ENCODE measurements at places on chromosomes 13 and 19.

DNA sequence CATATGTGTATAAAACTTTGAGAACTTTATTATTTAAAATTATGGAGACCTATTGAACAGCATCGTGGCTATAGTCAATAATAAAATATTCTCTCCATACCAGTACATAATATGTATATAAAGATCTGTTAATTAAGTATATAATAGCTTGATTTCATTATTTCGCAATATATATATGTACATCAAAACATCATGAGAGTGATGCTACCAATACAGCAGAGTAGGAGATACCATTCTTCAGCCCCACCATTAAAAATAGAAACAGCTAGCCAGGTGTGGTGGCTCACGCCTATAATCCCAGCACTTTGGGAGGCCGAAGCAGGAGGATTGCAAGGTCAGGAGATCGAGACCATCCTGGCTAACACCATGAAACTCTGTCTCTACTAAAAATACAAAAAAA lies 1755.3 kb upstream of the SPRY2 start:
- DNase-seq: no peak

GRCh38 chr19:18282021-18282787 lies 782 bp upstream of the JUND start:
- DNase-seq: peak; percentile 68

- peak; percentile 29 for DNase-seq
These were observed 1124.9 kb downstream of the EFNB2 start for GRCh38 chr13:105410602-105411001.

GRCh38 chr19:13796301-13797057 lies 1.2 kb downstream of the ZSWIM4 start:
- peak; percentile 82 for DNase-seq

DNA sequence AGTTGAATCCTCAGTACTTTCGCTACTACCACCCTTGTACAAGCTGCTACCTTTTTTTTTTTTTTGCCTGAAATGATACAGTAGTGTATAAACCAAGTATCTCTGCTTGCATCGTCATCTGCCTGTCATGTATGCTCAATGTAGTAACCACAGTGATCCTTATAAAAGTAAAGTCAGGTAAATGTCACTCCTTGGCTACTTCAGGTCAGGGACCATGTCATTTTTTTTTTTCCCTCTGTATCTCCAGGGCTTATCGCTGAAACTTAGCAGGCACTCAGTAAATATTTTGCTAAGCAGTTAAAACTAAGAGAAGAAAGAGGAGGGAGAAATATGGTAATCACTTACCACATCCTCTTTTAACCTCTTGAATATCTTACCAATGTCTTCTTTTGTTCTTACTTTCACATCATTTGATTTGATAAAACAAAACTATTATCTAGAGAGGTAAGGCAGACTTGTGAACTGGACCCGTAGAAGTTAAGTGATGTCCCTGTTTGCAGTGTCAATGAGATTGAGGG lies 96.8 kb upstream of the KLF12 start:
- DNase-seq: no peak

DNA sequence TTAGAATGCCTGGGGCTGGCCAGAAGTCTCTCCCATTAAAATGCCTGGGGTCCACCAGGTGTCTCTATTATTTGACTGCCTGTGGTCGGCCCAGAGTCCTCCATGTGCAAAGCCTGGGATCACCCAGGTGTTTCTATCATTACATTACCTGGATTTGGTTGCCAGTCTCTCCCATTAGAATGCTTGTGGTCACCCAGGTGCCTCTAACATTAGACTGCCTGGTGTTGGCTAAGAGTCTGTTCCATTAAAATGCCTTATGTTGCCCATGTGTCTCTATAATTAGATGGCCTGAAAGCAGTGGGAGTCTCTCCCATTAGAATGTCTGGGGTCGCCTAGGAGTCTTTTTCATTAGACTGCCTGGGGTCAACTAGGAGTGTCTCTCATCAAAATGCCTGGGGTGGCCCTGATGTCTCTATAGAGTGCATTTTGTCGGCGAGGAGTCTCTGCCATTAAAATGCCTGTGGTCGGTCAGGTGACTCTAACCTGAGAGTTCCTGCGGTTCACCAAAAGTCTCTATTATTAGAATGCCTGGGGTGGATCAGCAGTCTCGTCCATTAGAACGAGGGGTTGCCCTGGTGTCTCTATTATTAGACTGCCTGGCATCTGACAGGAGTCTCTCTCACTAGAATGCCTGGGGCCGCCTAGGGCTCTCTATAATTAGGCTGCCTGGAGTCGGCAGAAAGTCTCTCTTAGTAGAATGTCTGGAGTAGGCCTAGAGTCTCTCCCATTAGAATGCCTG lies 1540.5 kb downstream of the UQCRFS1 start:
- DNase-seq: no peak

DNA sequence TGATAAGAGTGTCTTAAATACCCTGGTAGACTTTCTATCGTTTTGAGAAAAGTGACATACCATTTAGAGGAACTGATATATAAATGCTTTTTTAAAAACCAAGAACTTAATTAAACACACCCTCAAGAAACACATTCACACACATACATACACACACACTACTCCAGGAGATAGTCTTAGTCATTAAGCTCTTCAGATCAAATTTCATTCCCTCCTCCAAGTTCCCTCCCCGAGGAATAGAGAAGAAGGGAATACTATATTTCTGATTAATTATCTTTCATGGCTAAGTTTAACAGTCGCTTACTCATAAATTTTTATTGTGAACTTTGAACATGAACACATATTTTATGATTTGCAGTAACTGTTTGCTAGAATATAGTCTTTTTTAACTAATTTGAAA lies 1109.5 kb downstream of the SLITRK1 start:
- no peak for DNase-seq

GRCh38 chr13:94711561-94712286 lies 621 bp downstream of the SOX21 start:
- DNase-seq: peak; percentile 40

- no peak for DNase-seq
These were observed 7.3 kb downstream of the METTL21C start for GRCh38 chr13:102687520-102687919.

DNA sequence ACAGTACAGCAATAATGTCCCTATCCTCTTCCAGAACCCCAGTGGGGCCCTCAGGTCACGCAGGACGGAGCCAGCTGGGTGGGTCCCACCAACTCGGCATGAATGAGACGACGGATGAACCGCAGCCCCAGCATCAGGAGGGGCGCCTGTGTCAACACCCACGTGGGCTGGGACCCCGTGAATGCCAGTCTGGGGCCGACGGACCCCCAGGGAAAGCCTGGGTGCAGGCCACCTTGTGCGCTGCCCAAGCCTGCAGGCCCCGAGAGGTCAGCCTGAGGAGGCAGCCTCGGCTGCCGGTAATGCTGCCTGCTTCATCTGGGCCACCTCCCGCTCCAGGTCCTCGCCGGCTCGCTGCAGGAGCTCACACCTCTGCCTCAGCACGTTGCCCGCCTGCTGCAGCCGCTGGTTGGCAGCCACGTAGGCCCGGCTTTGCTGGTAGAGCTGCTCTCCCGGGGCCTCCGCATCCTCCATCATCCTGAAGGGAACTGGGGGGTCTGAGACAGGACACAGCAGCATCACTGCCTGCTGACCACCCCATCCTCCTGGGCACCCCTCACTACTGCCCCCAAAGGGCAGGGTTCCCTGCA lies 4.2 kb downstream of the C19orf25 start:
- DNase-seq: no peak

DNA sequence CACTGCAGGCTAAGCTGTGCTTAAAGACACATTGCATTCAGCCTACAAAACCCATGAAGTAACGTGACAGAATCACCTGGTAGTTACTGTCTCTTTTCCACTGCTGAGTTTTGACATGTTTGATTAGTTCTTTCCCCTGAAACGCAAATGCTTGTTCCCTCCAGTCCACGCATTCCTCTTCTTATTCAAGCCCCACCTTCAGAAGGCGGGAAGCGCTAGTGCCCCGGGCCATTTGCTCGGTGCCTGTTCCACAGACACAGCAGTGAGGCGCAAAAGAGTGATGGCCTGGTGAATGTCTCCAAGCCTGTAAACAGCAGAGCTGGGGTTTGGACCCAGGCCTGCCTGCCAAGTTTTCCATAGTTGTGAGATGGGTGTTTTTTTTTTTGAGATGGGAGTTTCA lies 10.9 kb downstream of the ACP4 start:
- DNase-seq: no peak

DNA sequence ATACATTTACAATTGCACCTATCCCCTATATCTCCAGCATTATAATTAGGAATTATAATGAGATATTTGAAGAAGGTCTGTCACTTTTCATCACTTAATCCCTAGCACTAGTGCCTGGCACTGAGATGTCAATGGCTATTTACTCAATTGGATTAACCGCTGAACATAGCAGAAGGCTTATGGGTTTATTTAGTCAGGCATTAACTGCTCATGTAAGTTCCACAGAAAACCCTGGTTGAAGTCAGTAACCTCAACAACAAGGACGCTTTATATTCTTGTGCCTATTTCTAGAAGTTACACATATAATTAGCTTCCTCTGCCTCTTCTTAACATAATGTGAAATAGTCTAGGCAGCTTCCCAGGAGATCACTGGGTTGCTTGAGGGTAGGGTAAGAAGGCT lies 107.5 kb upstream of the POSTN start:
- DNase-seq: no peak

- DNase-seq: no peak
These were observed 161.2 kb upstream of the RNF113B start for GRCh38 chr13:98338310-98338709.

- no peak for DNase-seq
These were observed 3.6 kb upstream of the ONECUT3 start for GRCh38 chr19:1749373-1750342.

DNA sequence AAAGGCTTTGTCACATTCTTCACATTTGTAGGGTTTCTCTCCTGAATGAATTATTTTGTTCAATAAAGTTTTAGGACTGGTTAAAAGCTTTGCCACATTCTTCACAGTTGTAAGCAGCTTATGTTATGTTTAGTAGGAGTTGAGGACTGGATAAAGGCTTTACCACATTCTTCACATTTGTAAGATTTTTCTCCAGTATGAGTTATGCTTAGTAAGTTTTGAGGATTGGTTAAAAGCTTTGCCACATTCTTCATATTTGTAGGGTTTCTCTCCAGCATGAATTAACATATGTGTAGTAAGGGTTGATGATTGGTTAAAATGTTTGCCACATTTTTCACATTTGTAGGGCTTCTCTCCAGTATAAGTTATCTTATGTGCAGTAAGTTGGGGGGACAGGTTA lies 79.9 kb downstream of the ZNF431 start:
- DNase-seq: no peak

- no peak for DNase-seq
These were observed 19.0 kb downstream of the TSHZ3 start for GRCh38 chr19:31330237-31330636.

GRCh38 chr19:14102102-14102696 lies 11.6 kb upstream of the SAMD1 start:
- DNase-seq: no peak

DNA sequence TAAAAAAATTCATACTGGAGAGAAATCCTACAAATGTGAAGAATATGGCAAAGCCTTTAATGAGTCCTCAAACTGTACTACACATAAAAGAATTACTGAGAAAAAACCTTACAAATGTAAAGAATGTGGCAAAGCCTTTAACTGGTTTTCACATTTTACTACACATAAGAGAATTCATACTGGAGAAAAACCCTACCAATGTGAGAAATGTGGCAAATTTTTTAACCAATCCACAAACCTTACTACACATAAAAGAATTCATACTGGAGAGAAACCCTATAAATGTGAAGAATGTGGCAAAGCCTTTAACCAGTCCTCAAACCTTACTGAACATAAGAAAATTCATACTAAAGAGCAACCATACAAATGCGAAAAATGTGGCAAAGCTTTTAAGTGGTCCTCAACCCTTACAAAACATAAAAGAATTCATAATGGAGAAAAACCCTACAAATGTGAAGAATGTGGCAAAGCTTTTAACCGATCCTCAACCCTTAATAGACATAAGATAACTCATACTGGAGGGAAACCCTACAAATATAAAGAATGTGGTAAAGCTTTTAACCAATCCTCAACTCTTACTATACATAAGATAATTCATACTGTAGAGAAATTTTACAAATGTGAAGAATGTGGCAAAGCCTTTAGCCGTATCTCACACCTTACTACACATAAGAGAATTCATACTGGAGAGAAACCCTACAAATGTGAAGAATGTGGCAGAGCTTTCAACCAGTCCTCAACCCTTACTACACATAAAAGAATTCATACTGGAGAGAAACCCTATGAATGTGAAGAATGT lies 29.0 kb downstream of the ZNF730 start:
- no peak for DNase-seq

GRCh38 chr19:19997656-19998268 lies 41.5 kb downstream of the ZNF682 start:
- DNase-seq: peak; percentile 3

GRCh38 chr19:7177926-7178325 lies 108.4 kb downstream of the ZNF557 start:
- no peak for DNase-seq

DNA sequence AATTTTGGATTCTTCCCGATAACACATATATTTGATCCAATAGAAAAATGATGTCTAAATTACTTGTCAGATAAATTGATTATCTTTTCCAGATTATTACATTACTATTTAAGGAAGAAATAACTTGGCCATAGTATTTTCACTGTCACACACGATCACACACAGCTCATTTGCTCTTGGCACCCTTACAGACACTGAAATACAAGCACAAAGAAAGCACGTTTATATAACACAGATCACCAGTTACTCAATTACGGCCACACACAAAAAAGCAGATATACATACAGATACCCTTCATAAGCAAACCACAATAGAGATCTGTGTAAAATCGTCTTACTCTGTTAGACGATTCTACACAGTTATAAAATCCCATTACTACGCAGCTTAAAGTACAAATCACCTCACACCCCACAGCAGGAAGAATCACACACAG lies 716 bp upstream of the ZNF420 start:
- DNase-seq: no peak

- no peak for DNase-seq
These were observed 26.6 kb downstream of the SHISA2 start for GRCh38 chr13:26025196-26025595.

DNA sequence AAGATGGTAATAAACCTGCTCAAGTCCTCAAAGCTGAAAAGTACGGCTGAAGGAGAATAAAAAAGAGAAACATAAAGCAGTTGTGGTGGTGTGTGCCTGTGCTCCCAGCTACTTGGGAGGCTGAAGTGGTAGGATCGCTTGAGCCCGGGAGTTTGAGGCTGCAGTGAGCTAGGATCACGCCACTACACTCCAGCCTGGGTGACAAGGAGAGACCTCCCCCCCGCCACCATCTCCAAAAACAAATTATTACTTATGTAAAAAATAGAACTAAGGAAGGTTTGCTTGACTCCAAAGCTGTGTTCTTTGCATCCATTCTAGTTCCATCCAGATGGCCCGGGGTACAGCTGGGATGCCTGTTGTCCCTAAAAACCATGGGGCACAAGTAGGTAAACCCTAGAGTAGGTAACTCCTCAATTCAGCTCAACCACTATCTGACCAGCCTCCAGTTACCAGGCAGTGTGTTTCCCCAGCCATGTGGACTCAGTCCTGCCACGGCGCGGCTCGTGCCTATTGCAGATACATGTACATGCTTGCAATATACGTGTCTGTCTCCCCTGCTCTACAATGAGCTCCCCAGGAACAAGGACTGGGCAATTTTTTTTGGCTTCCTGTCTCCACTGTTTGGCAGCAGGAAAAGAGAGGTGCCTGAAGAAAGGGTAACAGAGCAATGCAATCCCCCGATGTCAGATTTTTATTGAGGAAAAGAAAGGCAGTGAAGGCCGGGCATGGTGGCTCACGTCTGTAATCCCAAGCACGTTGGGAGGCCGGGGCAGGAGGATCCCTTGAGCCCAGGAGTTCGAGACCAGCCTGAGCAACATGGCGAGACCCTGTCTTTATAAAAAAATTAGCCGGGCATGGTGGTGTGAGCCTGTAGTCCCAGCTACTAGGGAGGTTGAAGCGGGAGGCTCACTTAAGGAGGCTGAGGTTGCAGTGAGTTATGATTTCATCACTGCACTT lies 101.3 kb downstream of the GNG7 start:
- DNase-seq: no peak
